NCI-H1930 (cell line): ENCODE measurements at places on chromosomes 11 and 22.

GRCh38 chr11:15006139-15006759 lies 34.1 kb upstream of the CALCA start:
- peak; percentile 29 for DNase-seq

DNA sequence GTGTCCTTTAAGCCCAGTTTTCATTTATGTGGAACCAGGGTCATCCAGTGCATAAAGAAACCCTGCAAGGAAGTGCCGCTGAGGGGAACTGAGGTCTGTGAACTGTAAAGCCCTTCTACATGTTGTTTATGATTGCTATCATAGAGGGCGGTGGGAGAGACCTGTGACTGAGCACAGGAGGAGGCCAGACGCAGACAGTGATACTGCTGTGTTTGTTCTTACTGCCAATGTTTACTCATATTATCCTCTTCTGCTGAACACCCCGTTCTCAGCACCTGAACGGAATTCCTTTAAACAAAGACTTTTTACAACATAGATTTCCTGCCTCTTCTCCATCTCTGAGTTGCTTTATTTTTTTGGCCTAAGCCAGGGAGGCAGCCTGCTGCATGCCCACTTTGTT lies 967 bp upstream of the GALNT18 start:
- DNase-seq: no peak

GRCh38 chr11:34632105-34632791 lies 11.4 kb downstream of the EHF start:
- peak; percentile 28 for DNase-seq

DNA sequence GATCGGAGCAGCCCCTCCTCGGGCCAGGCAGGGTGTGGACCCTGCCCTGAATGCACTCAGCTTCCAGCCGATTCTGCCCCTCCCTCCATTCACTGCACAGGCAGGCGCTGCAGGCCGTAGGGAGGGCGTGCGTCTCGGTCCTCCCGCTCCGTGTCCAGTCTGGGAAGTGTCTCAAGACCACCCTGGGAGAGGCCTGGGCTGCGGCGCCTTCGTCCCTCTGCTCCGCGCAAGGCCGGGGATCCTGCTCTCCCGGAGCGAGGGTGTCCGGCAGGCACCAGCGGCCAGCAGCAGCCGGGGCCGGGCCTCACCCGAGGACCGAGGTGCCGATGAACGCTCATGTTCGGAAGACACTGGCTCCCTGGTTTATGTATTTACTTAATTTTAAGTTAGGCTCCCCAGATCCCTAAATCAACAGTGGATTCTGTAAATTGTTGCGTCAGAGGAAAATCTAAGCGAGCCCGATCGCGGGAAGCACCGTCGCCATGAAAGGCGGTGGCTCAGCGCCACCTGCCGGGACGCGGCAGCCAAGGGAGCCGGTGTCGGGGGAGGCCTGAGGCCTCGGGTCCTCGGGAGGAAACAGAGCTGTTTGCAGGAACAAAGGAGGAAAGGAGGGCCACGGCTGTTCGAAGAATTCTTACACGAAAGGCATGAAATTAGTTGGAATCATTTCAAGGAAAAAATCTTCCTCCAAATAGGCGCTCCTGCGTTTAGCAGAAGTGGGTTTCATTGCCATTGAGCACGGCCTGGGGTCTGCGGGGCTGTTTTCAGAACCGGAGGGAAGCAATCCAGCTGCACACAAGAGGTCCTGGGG lies 195.3 kb downstream of the BRD1 start:
- no peak for DNase-seq

- no peak for DNase-seq
Observed at GRCh38 chr11:117427356-117427874, 99.8 kb downstream of the CEP164 start.

DNA sequence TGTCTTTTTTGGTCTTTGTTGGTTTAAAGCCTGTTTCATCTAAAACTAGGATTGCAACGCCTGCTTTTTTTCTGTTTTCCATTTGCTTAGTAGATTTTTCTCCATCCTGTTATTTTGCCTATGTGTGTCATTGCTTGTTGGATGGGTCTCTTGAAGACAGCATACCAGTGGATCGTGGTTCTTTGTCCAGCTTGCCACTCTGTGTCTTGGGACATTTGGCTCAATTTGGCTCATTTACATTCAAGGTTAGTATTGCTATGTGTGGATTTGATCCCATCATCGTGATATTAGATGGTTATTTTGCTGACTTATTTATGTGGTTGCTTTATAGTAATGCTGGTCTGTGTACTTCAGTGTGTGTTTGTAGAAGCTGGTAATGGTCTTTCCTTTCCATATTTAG lies 31.4 kb upstream of the ANKK1 start:
- no peak for DNase-seq

DNA sequence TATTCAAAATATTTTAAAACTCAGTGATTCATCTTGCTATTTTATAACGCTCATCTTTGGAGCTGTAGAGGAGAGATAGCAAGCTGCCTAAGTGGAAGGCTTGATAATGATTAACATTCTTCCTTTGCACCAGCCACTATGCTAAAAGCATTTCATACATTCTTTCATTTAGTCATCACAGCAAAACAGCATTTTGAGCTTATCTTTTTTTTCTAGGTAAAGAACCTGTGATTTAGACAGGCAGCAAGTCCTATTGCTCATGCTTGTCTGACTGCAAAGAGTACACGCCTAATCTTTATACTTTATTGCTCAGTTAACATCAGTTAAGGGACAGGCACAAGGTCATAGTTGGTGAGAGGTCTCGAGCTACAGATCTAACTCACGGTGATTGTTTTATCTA lies 713.1 kb upstream of the ARHGAP42 start:
- no peak for DNase-seq

DNA sequence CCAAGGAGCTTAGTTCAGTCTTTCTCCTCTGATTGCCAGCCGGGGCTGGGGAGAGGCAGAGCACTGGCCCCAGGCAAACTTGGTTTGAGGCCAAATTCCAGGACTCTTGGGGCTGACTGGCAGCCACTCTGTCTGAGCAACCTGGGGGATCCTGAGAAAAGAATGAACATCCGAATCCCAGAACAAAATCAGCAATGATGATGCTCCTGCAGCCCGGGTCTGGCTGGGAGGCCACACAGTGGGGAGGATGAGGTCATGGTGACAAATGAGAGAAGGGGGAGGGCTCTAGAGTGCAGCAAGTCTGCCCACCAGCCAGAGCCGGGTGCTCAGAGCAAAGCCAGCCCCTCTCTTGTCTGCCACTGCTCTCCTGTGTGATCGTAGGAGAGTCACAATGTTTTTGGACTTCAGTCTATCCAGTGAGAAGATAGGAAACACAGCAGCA lies 71.8 kb upstream of the PAX6 start:
- DNase-seq: no peak

- no peak for DNase-seq
Observed at GRCh38 chr11:87604350-87604749, 566.6 kb downstream of the TMEM135 start.

DNA sequence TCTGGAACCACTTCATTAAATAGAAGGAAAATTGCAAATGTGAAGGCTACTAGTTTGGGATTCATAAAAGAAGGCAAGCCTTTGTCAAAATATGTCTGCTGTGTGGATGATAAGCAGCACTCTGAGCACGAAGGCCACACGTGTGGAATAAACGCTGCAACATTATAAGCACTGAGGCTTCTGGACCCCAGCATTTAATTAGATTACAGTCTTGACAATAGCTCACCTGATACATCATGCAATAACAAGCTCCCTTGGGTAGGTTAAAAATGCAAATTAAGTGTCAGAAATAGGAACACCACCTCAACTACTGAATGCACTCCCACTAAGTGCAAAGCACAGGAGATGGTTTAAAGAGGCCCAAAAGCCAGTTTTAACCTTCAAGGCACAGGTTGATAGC lies 179.3 kb downstream of the LARGE1 start:
- DNase-seq: no peak

- DNase-seq: no peak
Observed at GRCh38 chr11:77775936-77776335, 44.6 kb downstream of the RSF1 start.

DNA sequence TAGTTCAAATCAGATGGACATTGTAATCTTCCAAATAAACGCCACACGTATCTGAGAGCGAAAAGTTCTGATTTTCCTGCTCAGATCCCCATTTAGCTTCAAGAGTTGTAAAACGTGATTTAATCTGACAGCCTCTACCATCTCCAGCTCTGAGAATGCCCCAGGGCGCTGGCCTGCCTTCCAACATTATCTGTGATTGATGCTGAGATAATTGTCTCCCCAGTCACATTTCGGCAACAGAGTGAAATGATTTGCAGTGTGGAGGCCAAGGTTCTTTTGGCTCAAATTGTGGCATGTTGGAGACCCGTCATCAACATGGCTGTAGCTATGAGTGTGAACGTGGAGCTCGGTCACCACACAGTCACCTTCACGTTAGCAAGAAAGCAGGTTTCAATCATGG lies 283.4 kb downstream of the BRD1 start:
- no peak for DNase-seq

DNA sequence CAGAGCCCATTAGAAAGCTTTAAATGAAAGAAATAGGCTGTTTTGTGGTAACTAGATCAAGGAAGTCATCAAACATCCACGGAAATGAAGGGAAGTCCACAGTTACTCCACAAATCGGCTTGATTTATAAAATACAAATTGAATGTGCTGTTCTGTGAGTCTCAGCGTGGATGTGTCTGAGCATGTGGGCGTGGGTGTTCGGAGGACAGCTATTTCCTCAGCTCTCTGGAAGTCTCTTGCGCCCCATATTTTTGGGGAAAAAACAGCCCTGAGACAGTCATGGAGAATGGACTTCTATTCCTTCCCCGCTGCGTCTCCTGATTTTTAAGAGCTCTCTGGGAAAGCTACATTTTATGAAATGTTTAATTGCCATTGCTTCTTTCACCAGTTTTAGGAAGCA lies 144.4 kb downstream of the EFCAB6 start:
- no peak for DNase-seq

- no peak for DNase-seq
Observed at GRCh38 chr11:133793271-133794035, 51.9 kb downstream of the SPATA19 start.

DNA sequence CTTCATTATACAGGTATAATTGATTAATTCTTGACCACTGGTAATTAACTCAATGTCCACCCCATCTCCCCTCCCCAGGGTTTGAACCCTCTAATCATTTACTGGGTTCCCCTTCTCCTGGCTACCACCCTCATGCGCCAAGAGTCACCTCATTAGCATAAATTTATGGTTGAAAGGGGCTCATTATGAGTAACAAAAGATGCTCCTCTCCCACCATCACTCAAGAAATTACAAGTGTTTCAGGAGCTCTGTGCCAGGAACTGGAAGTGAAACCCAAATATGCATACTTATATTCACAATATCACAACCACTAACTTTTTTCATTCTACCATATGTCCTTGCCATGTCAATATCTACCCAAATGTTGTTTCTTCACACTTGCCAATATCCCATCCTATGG lies 7.8 kb upstream of the STIP1 start:
- DNase-seq: no peak

DNA sequence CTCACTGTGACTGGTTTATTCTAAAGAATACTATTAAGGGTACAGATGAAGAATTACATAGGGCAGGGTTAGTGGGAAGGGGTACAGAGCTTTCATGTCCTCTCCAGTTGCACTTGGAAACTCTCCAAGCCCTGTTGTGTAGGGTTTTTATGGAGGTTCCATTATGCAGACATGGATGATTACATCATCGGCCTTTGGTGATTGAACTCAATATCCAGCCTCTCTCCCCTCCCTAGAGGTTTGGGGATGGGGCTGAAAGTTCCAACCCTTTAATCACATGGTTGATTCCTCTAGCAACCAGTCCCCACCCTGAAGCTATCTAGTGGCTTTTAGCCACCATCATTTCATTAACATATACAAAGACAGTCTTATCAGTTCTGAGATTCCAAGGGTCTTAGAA lies 472.6 kb downstream of the BUD13 start:
- DNase-seq: no peak

DNA sequence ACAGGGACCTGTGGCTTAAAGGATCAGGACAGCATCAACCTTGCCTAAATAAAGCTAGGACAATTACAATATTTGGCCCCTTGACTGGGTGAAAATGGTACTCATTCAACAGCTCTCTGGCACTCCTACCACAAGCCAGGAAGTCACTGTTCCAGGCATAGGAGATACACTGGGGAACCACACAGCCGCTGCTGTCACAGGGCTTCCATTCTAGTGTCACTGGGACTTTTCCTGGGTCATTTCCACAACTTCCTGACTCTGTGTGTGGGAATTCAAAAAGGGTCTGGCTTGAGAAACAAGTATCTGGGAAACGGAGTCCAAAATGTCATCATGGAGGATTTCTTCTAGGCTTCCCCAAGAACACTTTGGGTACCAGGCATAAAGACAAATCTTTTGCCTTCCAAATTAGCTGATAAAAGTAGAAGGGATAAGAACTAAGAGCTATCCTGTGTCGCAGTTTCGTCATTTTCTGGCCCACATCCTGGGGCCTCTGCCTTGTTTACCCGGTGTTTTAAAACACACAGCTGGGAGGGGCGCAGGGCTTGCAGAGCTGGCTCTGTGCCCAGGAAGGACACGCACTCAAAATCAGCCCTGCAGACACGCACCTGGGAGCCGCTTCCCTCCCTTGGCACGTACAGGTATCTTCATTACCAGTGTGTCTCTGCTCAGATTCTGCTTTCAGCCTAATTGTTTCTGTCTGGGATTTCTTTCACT lies 38.0 kb downstream of the TMEM45B start:
- peak; percentile 11 for DNase-seq

DNA sequence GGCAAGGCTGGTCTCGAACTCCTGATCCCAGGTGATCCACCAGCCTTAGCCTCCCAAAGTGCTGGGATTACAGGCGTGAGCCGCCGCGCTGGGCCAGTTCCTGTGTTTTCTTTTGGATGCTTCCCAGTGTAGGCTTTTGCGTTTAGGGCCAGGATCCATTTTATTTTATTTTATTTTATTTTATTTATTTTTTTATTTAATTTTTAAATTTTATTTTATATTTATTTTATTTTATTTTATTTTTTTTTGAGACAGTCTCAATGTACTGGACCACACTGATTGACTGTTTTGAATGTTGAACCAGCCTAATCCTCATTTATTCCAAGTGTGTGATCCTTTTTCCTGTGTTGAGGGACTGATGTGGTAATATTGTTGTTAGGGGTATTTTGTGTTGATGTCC lies 8.4 kb downstream of the EPS8L2 start:
- DNase-seq: no peak

DNA sequence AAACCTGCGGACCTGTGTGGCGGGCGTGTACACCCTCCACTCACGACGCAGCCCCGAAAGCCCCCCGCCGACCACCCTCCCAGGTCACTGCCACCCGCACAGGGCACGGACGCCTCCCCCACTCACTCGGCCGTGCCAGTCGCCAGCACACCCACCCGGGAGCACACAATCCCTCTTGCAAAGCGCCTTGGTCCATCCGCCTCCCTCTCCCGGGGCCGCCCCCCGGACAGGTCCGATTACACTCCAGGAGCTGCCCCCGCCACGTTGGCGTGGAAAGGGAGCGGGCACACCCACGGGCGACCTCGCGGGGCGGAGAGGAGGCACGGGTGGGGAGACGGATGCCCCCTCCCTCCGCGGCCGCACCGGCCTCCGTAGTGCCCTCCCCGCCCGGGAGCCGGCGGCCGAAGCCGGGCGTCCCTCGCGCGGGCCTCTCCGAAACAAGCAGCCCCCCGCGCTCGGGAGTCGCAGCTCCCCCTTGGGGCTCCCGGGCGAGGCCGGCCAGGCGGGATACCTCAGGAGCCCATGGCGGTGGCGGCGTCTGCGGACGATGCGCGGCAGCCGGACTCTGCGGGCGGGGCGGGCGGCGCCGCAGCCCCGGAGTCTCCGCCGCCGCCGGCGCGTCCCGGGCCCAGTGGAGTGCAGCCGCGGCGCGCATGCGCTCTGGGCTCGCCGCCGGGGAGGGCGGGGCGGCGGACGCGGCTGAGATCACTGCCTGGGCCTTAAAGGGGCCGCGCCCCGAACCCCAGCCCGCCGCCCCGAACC lies at the start of gene TMEM184B:
TSS of gene TMEM184B (minus strand) at position 638 of the 762 bp plus-strand sequence. CDS start 25,049 bp downstream, outside the sequence.
- peak; percentile 85 for DNase-seq
